ENCODE measurements at places on chromosomes 13 and 19. TPM values are rescaled to one million over a fixed set of nuclear protein-coding genes. Genes with fewer than 3 reads are reported as not detected.

C1QTNF9B gene
- total RNA-seq = not detected

WIZ gene
- 20.1 TPM for total RNA-seq

FPR1 gene
- total RNA-seq = not detected

KIR2DL4 gene
- not detected for total RNA-seq

ACP7 gene
- total RNA-seq = not detected

LHB gene
- not detected for total RNA-seq

FFAR3 gene
- total RNA-seq = not detected

SYT3 gene
- total RNA-seq = 0.28 TPM

SHISA7 gene
- not detected for total RNA-seq

TMEM145 gene
- total RNA-seq = not detected

GRCh38 chr19:38304866-38305429 lies 897 bp downstream of the C19orf33 start:
- DNase-seq = no peak

GRCh38 chr13:61013796-61014195 lies 401.9 kb downstream of the PCDH20 start:
- no peak for DNase-seq

DNA sequence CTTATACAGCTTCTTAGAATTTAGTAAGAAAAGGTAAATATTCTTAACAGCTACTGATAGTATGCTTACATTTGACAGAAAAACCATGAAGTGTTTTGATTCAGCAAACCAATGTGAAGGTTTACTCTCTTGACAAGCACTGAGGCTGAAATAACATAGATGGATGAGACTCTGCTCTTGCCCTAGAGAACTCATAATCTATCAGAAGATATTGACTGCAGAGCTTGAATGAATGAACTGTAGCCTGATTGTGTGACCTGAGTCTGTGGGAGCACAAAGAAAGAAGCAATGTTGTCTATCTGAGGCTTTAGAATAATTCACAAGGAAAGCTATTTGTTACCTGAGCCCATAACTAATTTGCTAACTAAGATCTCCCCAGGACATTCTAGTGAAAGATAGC lies 1235.3 kb downstream of the OLFM4 start:
- no peak for DNase-seq

GRCh38 chr13:27147530-27148170 lies 24.0 kb downstream of the USP12 start:
- DNase-seq = peak; percentile 37

DNA sequence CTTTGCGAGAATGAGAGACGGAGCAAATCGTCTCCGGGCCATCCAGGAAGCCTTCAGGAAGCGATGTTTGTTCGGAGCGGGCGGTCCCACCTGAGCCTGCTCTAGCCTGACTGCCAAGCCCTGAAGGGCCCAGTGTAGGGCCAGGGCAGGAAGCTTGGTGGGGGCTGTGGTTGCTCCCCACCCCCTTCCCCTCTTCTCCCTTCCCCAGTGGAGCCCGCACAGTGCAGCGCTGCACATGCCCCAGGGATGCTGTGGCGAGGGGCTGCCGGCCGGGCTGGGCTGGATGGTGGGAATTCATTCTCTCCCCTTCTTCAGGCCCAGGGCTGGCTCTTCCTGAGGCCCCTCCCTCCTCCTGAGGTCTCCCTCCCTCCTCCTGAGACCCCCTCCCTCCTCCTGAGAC lies 7.1 kb upstream of the GRTP1 start:
- DNase-seq = no peak

GRCh38 chr19:58549664-58550361 lies 5.1 kb downstream of the CHMP2A start:
- DNase-seq = no peak

GRCh38 chr19:4590559-4590958 lies 31.1 kb upstream of the SEMA6B start:
- no peak for DNase-seq

GRCh38 chr13:74316547-74316946 lies 182.3 kb upstream of the KLF12 start:
- DNase-seq = no peak

DNA sequence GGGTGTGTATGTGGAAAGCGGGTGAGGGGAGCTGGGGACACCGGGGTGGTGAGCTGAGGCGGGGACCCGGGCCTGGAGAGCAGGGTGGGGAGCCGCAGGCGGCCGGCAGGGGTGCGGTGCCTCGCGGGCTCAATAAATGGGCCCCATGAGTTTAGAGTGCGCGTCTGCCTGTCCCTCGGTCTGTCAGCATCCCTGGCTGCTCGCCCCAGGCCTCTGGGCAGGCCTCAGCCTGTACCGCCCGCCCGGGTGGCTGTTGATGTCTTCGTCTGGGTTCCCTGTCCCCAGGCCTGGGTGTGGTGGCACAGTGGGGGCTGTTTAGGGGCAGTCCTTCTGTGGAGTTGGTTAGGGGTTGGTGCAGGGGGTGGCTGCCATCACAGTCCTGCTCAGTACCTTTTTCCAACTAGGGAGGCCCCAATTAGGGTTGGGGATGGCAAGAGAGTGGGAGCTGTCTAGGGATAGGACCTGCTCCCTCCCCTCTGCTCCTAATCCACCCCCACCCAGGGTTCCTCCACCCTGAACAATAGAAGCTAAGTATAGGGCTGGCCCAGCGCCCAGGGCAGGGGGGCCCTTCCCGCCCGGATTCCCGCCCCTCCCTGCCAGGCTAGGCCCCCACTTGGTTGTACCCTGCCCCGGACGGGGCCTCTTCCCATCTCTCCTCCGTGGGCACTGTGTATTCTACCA lies 12.2 kb downstream of the CIC start:
- DNase-seq = no peak

DNA sequence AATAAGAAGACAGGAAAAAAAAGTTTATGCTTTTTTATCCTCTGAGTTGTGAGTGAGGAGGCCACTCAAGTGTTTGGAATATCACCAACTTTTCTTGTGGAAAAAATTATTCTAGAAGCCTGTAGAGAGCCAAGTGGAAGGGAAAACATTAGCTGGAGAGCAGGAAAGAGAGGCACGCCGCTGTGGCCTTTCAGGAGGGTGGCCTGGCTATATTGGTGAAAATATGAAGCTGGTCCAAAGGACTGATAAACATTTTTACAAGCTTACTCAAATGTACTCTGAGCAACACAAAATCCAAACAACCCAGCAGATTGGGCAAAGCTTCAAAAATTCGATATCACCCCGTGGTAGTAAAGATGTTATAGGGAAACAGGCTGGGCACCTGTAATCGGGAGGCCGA lies 2.3 kb upstream of the EIF3G start:
- DNase-seq = no peak

DNA sequence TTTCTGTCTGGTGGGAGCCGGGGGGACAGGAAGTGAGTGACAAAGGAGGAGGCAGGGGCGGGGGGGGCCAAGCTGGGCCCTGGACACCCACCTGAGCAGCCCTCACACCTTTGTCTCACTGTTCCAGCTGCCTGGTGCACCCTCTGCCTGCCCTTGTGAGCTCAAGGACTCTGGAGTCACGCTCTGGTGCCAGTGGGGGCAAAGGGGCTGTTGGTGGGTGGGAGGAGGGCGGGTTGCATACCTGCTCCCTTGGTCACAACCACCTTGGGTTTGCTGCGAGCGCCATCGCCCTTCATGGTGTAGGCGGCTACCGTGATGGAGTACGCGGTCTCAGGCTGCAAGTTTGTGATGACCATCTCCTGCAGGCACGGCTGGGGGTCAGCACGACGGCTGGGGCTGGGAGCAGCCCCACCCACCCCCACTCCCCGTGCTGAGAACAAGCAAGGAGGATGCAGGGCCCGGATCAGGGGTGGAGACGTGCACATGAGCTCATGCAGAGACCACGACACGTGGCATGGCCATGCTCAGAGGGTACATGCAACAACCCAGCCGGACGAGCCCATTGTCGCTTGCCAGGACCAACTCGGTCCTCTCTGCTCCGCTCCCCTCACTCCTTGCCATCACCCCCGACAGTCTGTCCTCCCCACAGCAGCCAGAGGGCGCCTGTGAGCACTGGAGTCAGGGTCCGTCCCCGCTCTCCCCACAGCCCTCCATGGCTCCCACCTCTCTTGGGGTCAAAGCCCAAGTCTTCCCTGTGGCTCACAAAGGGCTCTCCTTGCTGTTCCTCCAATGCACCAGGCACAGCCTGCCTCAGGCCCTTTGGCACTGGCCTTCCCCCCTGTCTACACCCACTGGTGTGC lies 114.9 kb downstream of the PTPRS start:
- no peak for DNase-seq

- peak; percentile 82 for DNase-seq
Measured at GRCh38 chr19:14505488-14506239, 9.7 kb upstream of the GIPC1 start.

DNA sequence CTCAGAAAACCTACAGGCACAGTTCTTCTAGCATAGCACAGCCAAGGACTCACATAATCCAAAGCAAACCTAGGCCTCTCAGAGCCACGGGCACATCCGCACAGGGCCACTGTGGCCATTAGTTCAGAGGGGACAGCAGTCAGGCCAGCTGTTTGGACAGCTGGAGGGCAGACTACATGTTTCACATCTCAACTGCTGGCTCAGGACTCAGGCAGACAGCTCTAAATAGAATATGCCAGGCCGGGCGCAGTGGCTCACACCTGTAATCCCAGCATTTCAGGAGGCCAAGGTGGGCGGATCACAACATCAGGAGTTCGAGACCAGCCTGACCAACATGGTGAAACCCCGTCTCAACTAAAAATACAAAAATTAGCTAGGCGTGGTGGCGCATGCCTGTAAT lies 26.8 kb downstream of the SAFB2 start:
- DNase-seq = no peak

- DNase-seq = no peak
Measured at GRCh38 chr13:26460648-26461047, 96.8 kb upstream of the WASF3 start.

DNA sequence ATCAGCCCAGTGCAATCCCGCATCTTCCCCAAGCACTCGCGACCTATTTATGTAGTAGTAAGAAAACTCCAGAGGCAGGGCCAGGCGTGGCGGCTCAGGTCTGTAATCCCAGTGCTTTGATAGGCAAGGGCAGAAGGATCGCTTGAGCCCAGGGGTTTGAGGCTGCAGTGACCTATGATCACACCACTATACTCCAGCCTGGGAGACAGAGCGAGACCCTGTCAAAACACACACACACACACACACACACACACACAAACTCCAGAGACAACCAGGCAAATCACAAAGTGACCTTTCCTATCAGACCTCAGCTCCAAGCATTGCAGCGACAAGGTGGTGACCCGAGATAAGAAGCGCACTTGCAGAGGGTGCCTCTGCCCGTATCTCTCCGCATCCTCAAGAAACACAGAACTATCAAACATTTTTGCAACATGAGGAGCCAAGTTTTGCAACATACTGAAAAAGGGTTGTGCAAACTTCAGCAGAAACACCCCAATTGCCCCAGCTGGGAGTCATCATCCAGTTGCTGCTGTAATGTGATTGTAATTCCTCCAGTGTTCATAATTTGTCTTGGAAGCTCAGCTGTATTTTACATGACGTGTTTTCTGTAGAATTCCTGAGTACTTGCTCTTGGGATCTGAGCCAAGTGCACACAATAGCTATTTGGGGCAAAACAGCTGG lies 8.7 kb upstream of the KLF2 start:
- DNase-seq = no peak

DNA sequence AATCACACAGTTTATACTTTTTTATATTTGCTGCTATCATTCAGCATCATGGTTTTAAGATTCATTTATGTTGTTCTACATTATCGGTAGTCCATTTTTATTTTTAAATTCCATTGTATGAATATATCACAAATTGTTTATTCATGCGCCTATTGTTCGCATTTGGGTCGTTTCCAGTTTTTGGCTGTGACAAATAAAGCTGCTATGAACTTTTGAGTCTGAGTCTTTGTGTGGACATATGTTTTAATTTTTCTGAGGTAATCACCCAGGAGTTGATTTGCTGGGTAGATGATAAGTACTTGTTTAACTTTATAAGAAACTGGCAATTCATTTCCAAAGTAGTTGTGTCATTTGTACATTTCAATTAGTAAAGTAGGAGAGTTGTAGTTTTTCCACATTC lies 74.2 kb upstream of the CSNK1A1L start:
- DNase-seq = no peak

- no peak for DNase-seq
Measured at GRCh38 chr19:9857076-9857721, 22.1 kb downstream of the PIN1 start.

GRCh38 chr19:11345122-11345803 lies 805 bp downstream of the TMEM205 start:
- no peak for DNase-seq

GRCh38 chr13:113105921-113106452 lies 396 bp downstream of the F7 start:
- no peak for DNase-seq

DNA sequence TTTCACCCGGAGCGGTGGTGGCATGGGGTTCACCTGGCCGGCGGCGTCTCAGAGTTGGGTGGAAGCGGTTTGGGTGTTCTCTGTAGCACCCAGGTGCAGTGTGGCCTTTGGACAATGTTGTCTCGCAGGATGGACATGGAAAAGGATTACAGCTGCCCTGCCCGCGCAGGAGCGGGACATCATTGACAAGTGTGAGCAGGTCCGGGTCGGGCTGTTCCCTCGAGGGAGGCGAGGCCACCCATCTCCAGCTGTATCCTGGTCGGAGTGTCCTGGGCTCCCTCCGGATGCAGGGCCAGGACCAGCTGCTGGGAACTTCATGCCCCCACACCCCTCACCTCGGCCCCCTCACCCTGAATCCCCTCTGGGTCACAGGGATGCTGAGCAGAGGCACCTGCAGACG lies 7.8 kb upstream of the ZNF14 start:
- DNase-seq = no peak

DNA sequence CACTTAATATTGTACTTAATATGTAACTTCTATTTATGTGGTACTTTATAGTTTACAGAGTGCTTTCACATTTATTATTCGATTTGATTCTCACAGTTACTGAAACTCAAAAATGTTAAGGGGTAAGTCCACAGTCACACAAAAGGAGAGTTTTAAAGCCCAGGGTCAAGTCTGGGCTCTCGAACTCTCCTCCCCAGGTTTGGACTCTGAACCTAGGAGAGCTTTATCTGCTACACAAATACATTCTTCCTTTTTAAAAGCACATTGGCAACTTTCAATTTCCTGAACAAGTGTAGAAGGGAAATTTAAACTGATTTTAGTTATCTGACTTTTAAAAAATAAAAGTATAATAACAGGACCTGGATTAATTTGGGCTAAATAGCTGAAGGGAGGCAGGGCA lies 139.2 kb downstream of the ZAR1L start:
- no peak for DNase-seq

- no peak for DNase-seq
Measured at GRCh38 chr13:46896341-46897137, at the start of gene HTR2A. HTR2A (minus strand) TSS chr13:46897053; CDS start chr13:46895906, 1,147 bp downstream.

- no peak for DNase-seq
Measured at GRCh38 chr13:86608701-86609100, 809.5 kb upstream of the SLITRK6 start.

- DNase-seq = no peak
Measured at GRCh38 chr19:53871454-53871853, 3.8 kb downstream of the MYADM start.

Data from CD8-positive, alpha-beta T cell (primary cell).